Activated effector memory CD4-positive, alpha-beta T cell treated with Interleukin-2 at 50 U/mL for 16 hours (primary cell): ENCODE measurements at places on chromosomes 3 and 15.

- no peak for DNase-seq
Measured at GRCh38 chr15:39745415-39745814, 37.2 kb downstream of the FSIP1 start.

- DNase-seq: no peak
Measured at GRCh38 chr15:66895794-66896453, 169.5 kb upstream of the SMAD3 start.

- no peak for DNase-seq
Measured at GRCh38 chr3:5194341-5194740, 6.8 kb downstream of the EDEM1 start.

DNA sequence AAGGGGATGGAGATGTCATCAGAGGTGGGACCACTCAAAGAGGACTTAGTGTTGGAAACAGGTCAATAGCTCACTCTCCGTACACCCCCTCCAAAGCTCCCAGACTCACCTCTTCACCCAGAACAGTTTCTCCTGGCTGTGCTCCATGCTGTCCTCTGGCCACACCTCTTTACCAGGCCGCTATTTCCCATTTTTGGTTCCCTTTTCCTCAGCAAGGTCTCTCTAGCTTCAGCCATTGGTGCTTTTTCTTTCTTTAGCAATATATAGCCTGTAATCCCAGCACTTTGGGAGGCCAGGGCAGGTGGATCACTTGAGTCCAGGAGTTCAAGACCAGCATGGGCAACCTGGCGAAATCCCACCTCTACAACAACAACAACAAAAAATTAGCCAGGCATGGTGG, 123.6 kb upstream of the SMAD3 start:
- DNase-seq: no peak

DNA sequence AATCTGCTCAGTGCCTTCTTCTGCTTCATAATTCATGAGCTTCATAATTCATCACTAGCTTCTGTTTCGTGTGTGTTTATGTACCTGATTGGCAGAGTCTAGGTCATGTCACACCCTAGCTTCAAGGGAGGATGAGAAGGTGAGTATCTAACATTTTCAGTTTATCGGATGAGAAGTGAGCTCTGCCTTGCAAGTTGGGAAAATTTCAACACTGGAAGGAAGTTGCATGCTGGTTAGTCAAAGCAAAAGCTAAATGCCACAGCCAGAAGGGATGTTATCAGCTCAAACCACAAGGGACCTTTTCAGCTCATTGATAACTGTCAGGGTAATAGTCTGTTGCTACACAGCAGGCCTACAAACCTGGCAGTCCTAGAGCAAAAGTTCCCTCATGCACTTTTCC, 7.3 kb upstream of the TNFSF10 start:
- no peak for DNase-seq

- DNase-seq: no peak
Measured at GRCh38 chr15:76576523-76577279, 240.1 kb downstream of the ISL2 start.

- DNase-seq: no peak
Measured at GRCh38 chr15:68700455-68701123, 120.1 kb downstream of the ANP32A start.

DNA sequence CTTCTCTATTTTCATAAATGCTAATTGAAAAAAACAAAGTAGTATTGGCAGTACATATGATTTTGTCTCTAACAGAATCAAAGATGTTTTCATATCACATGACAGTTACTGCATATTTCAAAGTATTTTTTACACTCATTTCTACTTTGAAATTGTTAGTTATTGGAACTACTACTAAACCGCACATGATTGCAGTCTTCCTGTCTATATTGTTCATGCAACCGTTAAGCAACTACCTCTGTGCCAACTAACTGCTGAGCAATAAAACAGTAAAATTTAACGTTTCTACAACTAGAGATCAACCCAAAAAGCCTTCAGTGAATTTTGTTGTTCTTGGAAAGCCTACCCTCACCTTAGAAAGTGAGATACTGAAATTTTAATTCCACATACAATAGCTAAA, 64.2 kb downstream of the DMXL2 start:
- no peak for DNase-seq

DNA sequence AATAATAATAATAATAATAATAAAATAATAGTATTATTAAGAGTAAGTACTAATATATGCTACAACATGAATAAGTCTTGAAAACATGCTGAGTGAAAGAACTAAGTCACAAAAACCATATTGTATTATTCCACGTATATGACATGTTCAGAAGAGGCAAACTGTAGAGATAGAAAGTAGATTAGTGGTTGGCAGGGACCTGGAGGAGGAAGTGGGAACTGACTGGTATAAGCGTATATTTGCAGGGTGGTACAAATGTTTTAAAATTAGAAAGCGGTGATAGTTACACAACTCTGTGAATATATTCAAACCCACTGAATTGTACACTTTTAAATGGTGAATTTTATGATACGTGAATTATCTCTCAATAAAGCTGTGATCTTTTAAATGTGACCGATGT, 32.8 kb downstream of the LRRK1 start:
- DNase-seq: no peak

DNA sequence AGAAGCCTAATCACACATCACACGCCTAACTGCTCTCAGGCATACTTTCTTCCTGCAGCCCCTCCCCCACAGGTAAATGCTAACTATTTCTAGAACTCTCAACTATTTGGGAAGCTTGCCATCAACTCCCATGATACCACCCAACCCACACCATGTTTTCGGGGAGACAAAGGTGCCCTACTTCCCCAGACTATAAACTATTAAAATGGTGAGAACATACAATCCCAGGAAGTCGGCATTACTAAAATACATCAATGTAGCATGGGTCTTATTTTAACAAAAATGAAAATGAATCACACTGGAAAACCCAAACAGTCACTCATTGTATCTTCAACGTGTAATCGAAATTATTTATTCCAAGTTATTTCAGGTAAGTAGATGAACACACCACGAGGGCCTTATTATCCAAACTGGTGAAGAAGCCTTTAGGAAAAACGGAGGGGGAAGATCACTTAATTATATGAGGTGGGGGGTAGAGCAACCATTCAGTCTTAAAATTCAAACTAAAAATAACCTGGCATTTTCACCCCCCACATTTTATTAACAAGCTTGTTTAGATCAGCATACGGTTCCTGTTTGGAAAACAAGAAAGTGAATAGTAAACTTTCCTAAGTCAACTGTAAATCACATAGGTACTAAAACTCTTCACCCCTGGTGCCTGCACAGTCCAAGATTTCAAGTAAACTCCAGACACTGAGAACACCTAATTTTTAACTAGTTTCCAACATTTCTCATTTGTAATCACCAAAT, 1.9 kb downstream of the TBL1XR1 start:
- no peak for DNase-seq

DNA sequence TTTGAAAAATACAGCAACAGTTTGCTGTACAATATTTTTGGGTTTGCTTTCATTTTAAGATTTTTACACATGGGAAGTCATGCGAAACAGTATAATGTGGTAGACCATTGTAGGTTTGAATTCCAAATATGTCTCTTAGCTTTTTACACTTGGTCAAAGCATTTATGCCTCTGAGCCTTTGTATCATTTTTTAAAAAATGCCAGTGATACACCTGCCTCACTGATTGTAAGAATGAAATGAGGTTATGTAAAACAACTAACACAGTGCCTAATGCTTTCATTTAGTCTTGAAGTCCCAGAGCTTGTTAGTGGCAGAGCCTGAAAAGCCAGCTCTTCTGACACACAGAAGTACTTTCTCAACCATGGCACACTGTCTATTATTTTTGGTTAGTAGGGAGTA, 202.0 kb downstream of the UBE2E2 start:
- no peak for DNase-seq

DNA sequence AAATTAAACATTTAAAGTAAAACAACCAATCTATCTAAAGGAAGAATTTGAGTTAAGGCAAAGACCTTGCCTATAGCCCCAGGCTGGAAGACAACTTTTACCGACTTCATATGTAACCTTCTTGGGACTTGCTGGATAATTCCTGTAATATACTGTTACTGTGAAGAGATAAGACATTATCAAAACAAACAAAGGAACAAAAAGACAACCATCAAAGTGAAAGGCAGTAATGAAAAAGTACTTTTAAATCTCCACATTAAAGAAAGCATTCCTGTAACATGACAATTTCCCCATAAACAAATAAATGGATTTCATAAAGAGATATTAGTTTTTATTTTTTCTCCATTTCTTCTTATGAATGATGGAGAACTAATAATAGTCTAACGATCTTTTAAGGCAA, 2.4 kb downstream of the CMTM6 start:
- no peak for DNase-seq

GRCh38 chr3:160671231-160671630, 5.7 kb upstream of the ARL14 start:
- DNase-seq: no peak

GRCh38 chr3:183958226-183958625, 59.5 kb downstream of the ABCC5 start:
- no peak for DNase-seq

DNA sequence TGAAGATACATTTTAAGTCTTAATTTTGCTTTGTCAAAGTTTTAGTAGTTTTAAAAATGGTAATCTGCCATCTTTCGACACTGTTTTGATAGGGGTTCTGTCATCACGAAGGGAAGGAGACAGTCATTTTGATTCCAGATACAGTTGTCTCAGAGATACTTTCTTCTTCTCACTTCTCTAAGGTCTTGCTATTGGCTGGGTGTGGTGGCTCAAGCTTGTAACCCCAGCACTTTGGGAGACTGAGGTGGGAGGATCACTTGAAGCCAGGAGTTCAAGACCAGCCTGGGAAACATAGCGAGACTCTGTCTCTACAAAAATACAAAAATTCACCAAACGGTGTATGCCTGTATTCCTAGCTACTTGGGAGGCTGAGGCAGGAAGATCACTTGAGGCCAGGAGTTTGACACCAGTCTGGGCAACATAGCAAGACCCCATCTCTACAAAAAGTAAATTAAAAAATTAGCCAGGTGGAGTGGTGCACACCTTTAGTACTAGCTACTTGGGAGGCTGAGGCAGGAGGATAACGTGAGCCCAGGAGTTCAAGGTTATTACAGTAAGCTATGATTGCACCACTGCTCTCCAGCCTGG, 3.3 kb downstream of the RAB8B start:
- no peak for DNase-seq

- no peak for DNase-seq
Measured at GRCh38 chr15:80371924-80372323, 32.3 kb upstream of the ARNT2 start.

DNA sequence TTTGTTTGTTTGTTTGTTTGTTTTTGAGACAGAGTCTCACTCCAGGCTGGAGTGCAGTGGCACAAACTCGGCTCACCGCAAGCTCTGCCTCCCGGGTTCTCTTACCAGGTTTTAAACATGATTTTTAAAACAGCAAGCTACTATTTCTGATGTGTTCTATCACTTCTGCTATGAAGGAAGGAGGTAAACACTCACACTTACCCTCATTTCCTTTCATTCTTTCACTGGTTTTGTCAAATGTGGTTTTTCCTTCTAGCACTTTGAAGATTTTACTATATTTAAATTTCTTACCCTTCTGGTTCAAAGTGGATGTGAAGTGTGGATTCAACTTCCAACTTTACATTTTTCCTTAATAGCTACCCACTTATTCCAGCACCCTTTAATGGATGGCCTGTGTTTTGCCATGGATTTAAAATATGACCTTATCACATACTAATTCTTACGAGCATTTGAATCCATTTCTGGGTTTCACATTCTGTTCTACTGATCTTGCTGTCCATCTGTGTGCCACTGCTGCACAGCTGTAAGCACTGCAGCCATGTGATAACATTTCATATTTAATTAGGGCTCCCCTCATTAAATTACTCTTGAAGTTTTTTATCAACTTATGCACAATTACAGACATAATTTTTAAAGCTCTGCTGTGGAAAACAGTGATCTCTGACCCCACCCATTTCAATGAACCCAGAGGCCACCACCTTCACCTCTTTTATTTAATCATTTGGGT, 42.3 kb downstream of the TXNRD3 start:
- DNase-seq: no peak

DNA sequence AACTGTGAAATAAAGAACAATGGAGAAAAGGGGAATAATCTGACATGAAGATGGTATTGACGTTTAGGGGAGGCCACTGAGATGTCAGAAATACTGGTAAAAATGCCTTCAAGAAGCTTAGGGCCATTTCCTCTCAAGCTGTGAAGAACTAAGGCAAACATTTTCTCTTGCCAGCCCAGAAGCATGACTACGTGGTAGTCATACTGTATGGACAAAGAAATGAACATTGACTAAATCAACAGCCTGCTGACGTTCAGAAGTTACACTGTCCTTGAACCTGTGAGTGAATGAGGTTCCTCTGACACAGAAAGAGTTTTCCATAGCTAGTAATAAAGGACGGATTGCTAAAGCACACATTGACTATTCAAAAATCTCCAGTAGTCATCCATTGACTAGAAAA, 121.0 kb downstream of the P3H2 start:
- DNase-seq: no peak

- no peak for DNase-seq
Measured at GRCh38 chr3:158562674-158563073, 8.3 kb upstream of the MLF1 start.

GRCh38 chr15:89812011-89812846, 2.4 kb downstream of the ANPEP start:
- DNase-seq: no peak

GRCh38 chr15:20271647-20272046, 270.0 kb downstream of the GOLGA6L6 start:
- DNase-seq: no peak

GRCh38 chr15:57060799-57061198, 142.4 kb downstream of the TCF12 start:
- DNase-seq: no peak

DNA sequence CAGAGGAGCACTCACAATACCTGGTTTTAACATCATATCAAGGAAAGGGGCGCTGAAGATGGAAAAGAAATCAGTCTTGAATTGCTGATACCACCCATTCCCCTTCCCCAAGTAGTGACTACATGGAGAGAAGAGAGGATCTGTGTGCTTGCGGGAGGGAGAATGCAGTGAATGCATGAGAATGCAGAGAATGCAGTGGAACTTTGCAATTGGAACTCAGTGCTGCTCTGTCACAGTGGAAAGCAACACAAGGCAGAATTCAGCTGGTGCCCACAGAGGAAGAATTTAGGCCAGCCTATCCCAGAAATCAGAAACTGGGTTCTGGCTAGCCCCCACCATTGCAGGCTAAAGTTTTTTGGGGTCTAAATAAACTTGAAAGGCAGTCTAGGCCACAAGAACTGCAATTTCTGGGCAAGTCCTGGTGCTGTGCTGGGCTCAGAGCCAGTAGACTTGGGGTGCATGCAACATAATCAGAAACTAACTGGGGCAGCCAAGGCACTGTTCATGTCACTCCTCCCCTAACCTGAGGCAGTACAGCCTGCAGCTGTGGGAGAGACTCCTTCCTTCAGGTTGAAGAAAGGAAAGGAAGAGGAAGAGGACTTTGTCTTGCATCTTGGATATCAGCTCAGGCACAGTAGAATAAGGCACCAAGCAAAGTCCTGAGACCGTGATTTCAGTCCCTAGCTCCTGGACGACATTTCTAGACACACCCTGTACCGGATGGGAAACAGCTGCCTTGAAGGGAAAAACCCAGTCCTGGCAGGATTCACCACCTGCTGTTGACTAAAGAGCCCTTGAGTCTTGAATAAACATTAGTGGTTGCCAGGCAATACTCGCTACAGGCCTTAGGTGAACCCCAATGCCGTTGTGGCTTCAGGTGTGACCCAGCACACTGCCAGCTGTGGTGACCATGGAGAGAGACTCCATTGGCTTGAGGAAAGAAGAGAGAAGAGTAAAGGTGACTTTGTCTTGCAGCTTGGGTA, 329.3 kb downstream of the TBL1XR1 start:
- no peak for DNase-seq

GRCh38 chr3:152444029-152444641, 175.4 kb downstream of the MBNL1 start:
- DNase-seq: no peak

GRCh38 chr3:43096761-43097160, 9.1 kb downstream of the POMGNT2 start:
- no peak for DNase-seq
